CD4-positive, CD25-positive, alpha-beta regulatory T cell (primary cell): ENCODE measurements at places on chromosomes 4 and X. TPM values are rescaled to one million over a fixed set of nuclear protein-coding genes. Genes with fewer than 3 reads are reported as not detected.
A peak's percentile ranks its signal among the peaks of the same experiment; 100 is the strongest.

DNA sequence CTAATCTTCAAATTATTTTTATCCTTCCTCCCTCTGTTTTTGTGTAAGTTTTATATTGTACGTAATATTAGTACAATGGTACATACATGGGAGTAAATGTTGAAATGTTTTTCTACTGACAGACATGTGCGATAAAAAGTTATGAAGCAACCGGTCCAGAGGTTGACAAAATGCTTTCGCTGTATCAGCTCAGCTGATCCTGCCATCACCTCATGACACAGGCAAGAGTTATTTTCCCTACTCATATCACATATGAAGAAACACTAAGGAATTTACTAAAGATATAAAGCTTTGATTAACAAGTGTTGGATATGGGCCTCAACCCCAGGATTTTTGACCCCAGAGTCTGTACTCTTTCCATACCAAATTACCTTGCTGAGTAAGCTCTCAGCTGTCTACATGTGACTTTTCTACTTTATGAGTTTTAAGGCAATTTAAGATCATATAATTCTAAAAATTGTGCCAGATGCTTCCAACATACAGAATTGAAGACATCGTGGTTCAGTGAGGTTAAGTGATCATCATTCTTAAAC lies 50.0 kb downstream of the CLCN5 start:
- no peaks in the 10 kb centered on the region for H3K36me3 ChIP-seq
- no peaks in the 10 kb centered on the region for H3K27me3 ChIP-seq
- H3K4me1 ChIP-seq, result no peaks in the 10 kb centered on the region

- H3K27ac ChIP-seq, result peak overlapping the region; percentile 1
- H3K4me1 ChIP-seq, result peaks cover 8% of the 10 kb centered on the region
- H3K27me3 ChIP-seq, result no peaks in the 10 kb centered on the region
- H3K36me3 ChIP-seq, result peaks cover 9% of the 10 kb centered on the region
- DNase-seq, result no peak
Measured at GRCh38 chr4:165222651-165222994, 15.3 kb downstream of the KLHL2 start.

DNA sequence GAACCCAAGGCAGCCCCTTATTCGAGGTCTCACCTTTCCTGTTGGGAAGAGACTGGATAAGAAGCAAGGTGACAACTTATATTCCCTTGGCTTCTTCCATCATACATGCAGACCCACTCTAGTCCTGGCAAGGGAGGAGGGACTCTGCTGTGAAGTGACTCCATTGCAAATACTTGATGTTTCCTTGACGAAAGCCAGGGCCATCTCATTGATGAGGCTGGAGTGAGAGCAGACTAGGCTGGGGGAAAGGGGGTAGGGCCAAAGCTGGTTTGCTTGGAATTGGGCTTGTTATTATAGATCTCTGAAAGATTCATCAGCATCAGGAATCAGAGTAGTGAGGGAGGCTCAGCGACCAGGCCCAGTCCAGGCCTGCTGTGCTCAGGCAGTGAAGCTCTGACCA lies 2.3 kb upstream of the NHSL2 start:
- no peak overlapping the region for H3K27ac ChIP-seq
- H3K27me3 ChIP-seq, result peaks cover 3% of the 10 kb centered on the region
- peaks cover 10% of the 10 kb centered on the region for H3K4me1 ChIP-seq
- H3K36me3 ChIP-seq, result no peaks in the 10 kb centered on the region

DNA sequence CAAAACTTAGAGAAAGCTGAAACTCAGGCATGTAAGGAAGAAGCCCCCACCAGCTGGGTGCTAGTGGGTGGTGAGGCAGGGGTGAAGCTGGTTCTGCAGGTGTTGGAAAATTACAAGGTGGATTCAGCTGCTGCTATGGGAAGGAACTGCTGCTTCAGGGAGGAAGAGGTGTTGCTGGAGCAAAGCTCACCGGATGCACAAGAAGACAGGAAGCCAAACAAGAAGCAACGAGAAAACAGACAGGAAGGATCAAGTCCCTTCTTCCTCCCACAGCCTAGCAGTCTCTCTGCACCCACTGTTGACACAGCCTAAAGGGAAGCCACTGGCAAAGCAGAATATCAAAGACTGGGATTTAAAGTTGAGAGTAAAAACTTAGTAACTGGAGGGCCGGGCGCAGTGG lies 100.2 kb upstream of the JADE1 start:
- H3K27ac ChIP-seq, result no peak overlapping the region
- DNase-seq, result no peak
- no peak overlapping the region for H3K4me3 ChIP-seq
- no peaks in the 10 kb centered on the region for H3K27me3 ChIP-seq
- no peaks in the 10 kb centered on the region for H3K36me3 ChIP-seq
- no peaks in the 10 kb centered on the region for H3K4me1 ChIP-seq

CPZ gene
- polyA plus RNA-seq, result not detected

GRCh38 chr4:23930750-23931488 lies 41.1 kb upstream of the PPARGC1A start:
- no peaks in the 10 kb centered on the region for H3K36me3 ChIP-seq
- DNase-seq, result no peak
- no peak overlapping the region for H3K4me3 ChIP-seq
- no peaks in the 10 kb centered on the region for H3K4me1 ChIP-seq
- no peak overlapping the region for H3K27ac ChIP-seq
- H3K27me3 ChIP-seq, result no peaks in the 10 kb centered on the region

FREM3 gene
- not detected for polyA plus RNA-seq

GRCh38 chrX:39814391-39814790 lies 283.4 kb downstream of the BCOR start:
- no peaks in the 10 kb centered on the region for H3K36me3 ChIP-seq
- no peaks in the 10 kb centered on the region for H3K4me1 ChIP-seq
- H3K27ac ChIP-seq, result no peak overlapping the region
- H3K4me3 ChIP-seq, result no peak overlapping the region
- no peaks in the 10 kb centered on the region for H3K27me3 ChIP-seq

DNA sequence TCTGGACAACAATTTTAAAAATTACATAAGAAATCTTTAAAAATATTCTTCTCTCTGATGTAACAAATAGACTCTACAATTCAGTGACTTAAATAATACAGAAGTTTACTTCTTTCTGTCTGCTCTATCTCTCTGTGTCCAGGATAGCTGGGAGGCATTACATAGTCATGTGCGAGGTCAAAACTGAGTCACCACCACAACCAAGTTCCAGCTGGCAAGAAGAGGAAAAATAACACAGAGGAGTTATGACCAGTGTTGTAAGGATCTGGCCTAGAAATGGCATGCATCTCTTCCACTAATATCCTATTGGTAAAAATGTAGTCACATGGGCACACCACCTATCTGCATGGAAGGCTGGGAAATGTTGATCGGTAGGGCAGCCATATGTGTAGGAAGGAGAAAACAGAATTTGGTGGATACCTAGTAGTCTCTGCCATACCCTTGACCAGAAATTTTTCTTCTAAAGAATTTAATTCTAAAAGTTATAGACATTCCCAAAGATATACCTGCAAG lies 39.4 kb upstream of the WDFY3 start:
- no peak overlapping the region for H3K27ac ChIP-seq
- H3K27me3 ChIP-seq, result no peaks in the 10 kb centered on the region
- no peaks in the 10 kb centered on the region for H3K4me1 ChIP-seq
- no peak overlapping the region for H3K4me3 ChIP-seq
- H3K36me3 ChIP-seq, result no peaks in the 10 kb centered on the region

DNA sequence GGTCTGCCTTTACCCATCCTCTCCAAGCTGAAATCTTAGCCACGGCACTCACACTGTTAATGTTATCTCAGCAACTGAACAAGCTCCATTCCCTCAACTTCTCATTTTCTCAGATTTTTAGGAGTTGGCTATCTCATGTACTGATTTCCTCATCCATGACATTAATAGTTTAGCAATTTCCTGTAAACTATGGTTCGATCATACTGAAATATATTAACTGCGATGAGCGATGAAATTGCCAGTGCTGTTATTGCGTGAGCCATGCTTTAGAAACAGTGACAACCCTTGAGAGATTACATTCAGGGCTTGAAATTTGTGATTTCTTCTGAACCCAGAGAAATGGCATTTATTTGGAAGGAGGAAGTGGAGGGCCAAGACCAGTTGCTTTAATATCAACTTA lies 223.7 kb downstream of the GPAT3 start:
- no peaks in the 10 kb centered on the region for H3K4me1 ChIP-seq
- no peak overlapping the region for H3K4me3 ChIP-seq
- DNase-seq, result no peak
- no peaks in the 10 kb centered on the region for H3K27me3 ChIP-seq
- H3K27ac ChIP-seq, result no peak overlapping the region

GRCh38 chr4:1137850-1138249 lies 24.5 kb upstream of the RNF212 start:
- peaks cover 10% of the 10 kb centered on the region for H3K4me1 ChIP-seq
- peak overlapping the region; percentile 94 for H3K4me3 ChIP-seq
- peaks cover 12% of the 10 kb centered on the region for H3K27me3 ChIP-seq
- no peak overlapping the region for H3K27ac ChIP-seq
- no peak for DNase-seq

NALF2 gene
- polyA plus RNA-seq, result not detected

GRCh38 chr4:45648846-45649245 lies 475.0 kb downstream of the GABRG1 start:
- H3K27ac ChIP-seq, result no peak overlapping the region
- DNase-seq, result no peak
- no peaks in the 10 kb centered on the region for H3K27me3 ChIP-seq
- H3K4me3 ChIP-seq, result no peak overlapping the region
- no peaks in the 10 kb centered on the region for H3K4me1 ChIP-seq

FRG2 gene
- not detected for polyA plus RNA-seq
